ENCODE measurements at places on chromosomes 7 and 10. TPM values are rescaled to one million over a fixed set of nuclear protein-coding genes. Genes with fewer than 3 reads are reported as not detected.
A peak's percentile ranks its signal among the peaks of the same experiment; 100 is the strongest.

DNA sequence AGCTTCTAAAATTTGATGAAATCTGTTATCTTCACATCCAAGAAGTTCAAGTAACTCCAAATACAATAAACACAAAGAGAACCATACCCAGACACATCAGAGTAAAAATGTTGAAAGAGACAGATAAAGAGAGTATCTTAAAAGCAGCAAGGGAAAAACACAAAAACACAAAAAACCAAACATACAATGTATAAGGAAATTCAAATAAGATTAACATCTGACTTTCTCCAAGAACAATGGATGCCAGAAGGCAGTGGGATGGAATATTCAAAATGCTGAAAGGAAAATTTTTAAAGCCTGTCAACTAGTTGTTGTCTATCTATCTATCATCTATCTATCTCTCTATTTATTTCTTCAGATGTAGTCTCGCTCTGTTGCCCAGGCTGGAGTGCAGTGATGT lies 72.4 kb upstream of the MKLN1 start:
- no peak overlapping the region for H3K4me3 ChIP-seq
- DNase-seq, result no peak
- peaks cover 5% of the 10 kb centered on the region for H3K27me3 ChIP-seq
- no peaks in the 10 kb centered on the region for H3K4me1 ChIP-seq
- peaks cover 6% of the 10 kb centered on the region for H3K36me3 ChIP-seq
- H3K27ac ChIP-seq, result no peak overlapping the region

GRCh38 chr10:124566222-124566888 lies 104.7 kb downstream of the LHPP start:
- no peak for DNase-seq
- no peak overlapping the region for H3K27ac ChIP-seq
- H3K4me1 ChIP-seq, result peaks cover 42% of the 10 kb centered on the region
- peaks cover 3% of the 10 kb centered on the region for H3K36me3 ChIP-seq
- no peaks in the 10 kb centered on the region for H3K27me3 ChIP-seq
- H3K4me3 ChIP-seq, result no peak overlapping the region

- H3K36me3 ChIP-seq, result no peaks in the 10 kb centered on the region
- no peak for DNase-seq
- H3K4me1 ChIP-seq, result peaks cover 36% of the 10 kb centered on the region
- H3K27me3 ChIP-seq, result no peaks in the 10 kb centered on the region
- H3K4me3 ChIP-seq, result no peak overlapping the region
These were observed 50.1 kb downstream of the ARHGAP12 start for GRCh38 chr10:31878486-31878885.

DNA sequence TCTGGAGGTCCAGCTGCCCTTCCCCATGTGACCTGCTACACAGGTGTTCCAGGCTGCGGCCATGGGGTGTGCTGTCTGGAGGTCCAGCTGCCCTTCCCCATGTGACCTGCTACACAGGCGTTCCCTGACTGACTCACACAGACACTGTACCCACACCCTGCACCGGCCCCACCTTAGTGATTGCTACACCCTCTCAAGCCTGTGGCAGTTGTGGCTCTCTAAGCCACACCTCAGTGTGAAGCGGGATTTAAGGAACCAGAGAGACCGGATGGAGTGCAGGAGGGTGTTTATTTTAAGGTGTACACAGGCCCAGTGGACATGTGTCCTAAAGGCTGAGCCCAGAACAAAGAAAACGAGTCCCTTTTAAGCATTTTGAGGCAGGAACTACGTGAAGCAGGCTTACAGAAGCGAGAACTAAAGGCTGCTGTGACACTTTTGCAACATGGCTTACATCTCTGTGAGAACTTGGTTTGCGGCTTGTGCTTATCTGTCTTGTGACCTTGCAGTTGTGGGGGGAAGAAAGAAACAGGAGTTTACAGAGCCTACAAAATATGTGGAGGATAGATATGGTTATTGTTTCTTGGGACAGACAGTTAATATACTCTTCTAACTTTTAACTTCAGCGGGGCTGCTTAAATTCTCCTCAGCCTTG lies 326.4 kb downstream of the PAXIP1 start:
- no peaks in the 10 kb centered on the region for H3K27me3 ChIP-seq
- H3K27ac ChIP-seq, result no peak overlapping the region
- H3K4me3 ChIP-seq, result no peak overlapping the region

DNA sequence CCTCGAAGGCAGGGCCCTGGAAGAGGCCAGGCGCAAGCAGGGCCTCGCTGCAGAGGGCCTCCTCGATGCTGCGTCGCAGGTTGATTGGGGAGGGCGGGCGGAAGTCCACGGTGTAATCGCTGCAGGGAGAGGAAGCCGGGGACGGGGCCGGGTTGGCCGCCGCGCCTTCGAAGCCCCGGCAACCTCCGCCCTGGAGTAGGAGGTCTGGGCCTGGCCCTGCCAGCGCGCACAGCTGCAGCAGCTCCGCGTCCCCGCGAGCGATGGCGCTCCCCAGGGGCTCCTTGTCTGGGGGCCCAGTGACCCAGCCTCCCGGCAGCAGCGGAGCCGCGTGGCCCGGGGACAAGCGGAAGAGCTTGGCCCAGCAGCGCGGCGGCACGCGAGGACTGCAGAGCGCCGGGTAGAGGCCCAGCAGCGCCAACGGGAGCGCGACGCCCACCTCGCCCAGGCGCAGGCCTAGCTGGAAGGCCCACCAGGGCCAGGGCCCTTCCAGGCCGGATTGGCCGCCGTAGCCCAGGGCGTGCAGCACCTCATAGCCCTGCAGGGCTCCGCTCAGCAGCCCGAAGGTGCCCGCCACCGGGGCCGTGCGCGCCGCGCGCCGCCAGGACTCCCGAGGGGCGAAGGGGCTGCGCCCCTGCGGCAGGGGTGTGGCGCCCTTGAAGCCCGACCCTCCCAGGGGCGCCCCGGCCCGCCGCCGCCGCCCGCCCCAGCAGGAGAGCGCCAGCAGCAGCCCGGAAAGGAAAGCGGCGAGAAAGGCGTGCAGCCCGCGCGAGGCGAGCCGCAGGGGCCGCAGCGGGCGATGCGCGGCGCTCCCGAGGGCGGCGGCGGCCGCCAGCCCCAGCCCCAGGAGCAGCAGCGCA lies 7.8 kb upstream of the RBM28 start:
- no peaks in the 10 kb centered on the region for H3K4me1 ChIP-seq
- H3K27me3 ChIP-seq, result peaks cover 30% of the 10 kb centered on the region
- H3K27ac ChIP-seq, result no peak overlapping the region
- no peaks in the 10 kb centered on the region for H3K36me3 ChIP-seq

DNA sequence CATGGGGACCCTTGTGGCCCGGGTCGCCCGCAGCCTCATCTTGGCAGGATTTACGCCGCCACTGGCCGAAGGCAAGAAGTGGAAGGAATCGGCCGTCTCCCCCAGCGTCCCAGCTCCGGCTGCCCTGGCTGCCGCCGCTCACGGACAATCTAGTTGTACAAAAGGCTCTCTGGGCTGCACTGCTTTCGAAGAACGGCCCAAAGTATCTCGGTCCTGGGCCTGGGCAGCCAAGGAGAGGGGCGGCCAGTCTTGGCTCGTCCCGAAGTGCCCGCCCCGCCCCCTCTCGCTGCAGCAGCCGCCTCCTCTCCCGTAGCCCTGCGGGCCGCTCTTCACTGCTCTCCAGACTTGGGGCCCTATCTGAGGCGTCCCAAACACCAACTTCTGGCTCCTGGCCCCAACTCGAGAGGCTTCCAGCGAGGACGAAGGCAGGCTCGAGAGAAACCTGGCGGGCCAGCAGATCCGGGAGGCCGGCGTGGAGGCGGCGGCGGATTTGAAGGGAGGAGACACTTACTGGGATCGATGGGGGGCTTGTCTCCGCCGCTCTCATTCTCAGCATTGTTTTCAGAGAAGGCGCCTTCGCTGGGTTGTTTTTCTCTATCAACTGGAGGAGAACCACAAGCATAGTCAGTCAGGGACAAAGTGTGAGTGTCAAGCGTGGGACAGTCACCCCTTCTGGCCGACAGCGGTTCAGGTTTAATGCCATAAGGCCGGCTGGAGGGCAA lies 809 bp downstream of the HOXA9 start:
- peaks cover 4% of the 10 kb centered on the region for H3K36me3 ChIP-seq
- peaks cover 10% of the 10 kb centered on the region for H3K4me1 ChIP-seq
- H3K27ac ChIP-seq, result no peak overlapping the region
- H3K4me3 ChIP-seq, result no peak overlapping the region
- DNase-seq, result peak; percentile 74

The SPRN gene
- total RNA-seq, result 2.4 TPM

The SLC26A5 gene
- not detected for total RNA-seq
